Erythroblast (primary cell): ENCODE measurements at places on chromosomes 7 and 10.

GRCh38 chr10:944034-944831 lies 12.7 kb upstream of the LARP4B start:
- DNase-seq, result no peak

DNA sequence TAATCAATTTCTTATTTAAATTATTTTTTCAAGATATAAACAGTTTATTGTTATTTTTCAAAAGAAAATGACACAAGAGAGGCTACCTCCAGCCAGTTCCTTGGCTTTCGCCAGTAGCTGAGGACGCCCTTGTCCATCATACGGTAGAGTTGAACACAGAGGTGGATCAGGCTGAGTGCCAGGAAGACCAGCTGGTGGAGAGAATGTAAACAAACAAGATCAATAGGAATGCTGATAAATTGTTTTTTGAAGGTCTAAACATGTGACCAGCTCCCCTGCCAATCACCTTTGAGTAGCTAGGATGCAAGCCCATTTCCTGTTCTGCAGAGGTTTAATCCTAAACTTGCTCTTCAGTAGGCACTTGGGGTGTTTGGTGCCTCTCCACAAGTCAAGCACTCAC lies 138.9 kb downstream of the PKD1L1 start:
- no peak for DNase-seq

DNA sequence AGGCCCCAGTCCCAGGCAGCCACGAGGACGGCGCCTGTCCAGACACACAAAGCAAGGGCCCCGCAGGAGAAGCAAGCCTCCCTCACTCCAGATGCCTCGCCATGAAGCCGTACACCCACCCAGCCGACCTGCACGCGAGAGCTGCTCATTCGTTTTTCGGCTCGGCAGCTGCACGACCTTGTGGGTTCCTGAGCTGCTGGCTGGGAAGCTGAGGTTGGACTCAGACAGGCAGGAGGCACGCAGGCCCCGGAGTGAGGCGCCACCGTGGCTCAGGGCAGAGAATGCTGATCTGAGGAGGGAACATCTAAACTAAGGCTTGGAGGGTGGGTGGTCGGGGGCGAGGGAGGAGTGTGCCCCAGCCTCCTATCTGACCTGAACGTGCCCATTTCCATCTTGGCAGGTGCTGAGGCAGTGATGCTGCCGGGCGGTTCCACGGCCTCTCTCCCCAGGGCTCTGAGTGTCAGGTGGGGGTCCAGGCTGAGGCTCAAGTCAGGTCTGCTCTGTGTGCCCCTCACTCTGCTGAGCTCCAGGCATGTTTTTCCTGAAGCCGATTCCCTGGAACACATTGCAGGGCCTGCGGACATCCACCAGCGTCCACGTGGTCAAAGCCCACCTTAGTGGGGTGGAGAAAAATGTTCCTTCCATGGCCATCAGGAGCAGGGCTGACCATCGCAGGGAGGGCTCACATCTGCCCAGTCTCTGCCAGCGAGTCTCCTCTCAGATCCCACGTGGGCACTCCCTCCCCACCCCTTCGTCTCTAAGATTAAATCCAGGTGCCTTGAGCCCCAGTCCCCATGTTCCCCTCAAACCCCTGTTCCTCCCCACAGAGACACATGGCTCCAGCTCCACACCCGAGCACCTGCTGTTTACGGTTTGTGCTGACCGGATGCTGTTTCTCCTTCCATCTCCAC lies 28.1 kb upstream of the FAM20C start:
- no peak for DNase-seq

- peak; percentile 11 for DNase-seq
Observed at GRCh38 chr7:140084972-140085371, 22.2 kb upstream of the PARP12 start.

- no peak for DNase-seq
Observed at GRCh38 chr10:91214911-91215310, 5.6 kb upstream of the PCGF5 start.

DNA sequence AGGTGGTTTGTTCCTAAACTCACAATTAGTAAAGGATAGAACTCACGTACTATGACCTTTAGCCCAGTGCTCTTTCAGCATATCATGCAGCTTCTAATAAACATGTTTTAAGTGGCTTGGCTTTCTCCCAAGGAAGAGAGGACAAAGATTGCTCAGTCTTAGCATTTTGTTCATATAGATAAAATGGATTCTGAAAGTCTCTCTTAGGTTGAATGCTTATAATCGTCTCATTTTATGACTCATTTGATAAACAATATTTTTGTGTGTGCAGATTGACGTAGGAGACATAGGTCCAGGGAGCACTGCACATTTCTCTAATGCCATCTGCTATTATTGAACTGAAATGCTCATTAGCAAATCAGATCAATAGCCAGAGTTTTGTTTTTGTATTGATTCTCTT lies 44.8 kb downstream of the GNAT3 start:
- peak; percentile 81 for DNase-seq

GRCh38 chr10:50416181-50416824 lies 165.0 kb upstream of the ASAH2 start:
- DNase-seq, result peak; percentile 50

GRCh38 chr7:29363636-29364425 lies 169.3 kb downstream of the CHN2 start:
- no peak for DNase-seq

DNA sequence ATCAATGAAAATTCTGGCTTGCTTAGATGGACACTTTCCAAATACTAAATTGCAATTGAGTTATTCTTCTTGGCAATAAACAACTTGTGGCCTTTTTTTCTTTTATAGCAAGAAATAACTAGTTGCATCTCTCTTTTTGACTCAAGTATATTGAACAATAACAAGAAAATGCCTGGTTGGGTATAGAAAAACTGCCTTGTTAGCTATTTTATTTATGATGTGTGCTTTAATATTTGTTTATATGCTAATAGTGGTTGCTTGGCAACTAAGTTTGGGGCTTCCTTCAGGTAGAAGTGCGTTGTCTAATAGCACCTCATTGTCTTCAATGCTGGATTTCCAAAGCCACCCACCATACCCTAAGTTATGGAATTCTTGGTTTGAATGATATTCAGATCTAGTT lies 30.1 kb upstream of the PPP1R3C start:
- DNase-seq, result no peak
